ENCODE measurements at places on chromosomes 2 and 18.

- DNase-seq = no peak
Measured at GRCh38 chr2:14016289-14016955, 616.1 kb upstream of the LRATD1 start.

GRCh38 chr2:118913803-118914645, 28.0 kb upstream of the MARCO start:
- DNase-seq = no peak

DNA sequence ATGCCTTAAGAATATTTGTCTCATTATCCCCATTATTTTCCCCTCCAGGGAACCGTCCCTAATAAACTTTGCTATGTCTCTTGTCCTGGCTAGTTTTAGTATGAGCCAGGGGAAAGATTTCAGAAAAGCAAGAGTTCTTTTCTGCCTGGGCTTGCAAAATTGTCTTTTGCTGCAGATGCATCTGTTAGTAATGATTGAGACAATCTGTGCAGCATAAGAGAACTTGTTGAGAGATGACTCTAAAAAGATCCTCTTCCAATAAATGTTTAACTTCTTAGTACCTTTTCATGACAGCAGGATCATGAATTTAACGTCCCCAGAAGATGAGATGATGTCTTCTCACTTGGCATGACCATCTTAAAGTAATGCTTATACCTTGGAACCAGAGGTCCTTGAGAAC, 172.5 kb upstream of the CREB1 start:
- DNase-seq = no peak

- no peak for DNase-seq
Measured at GRCh38 chr2:75023666-75024455, 65.4 kb downstream of the POLE4 start.

DNA sequence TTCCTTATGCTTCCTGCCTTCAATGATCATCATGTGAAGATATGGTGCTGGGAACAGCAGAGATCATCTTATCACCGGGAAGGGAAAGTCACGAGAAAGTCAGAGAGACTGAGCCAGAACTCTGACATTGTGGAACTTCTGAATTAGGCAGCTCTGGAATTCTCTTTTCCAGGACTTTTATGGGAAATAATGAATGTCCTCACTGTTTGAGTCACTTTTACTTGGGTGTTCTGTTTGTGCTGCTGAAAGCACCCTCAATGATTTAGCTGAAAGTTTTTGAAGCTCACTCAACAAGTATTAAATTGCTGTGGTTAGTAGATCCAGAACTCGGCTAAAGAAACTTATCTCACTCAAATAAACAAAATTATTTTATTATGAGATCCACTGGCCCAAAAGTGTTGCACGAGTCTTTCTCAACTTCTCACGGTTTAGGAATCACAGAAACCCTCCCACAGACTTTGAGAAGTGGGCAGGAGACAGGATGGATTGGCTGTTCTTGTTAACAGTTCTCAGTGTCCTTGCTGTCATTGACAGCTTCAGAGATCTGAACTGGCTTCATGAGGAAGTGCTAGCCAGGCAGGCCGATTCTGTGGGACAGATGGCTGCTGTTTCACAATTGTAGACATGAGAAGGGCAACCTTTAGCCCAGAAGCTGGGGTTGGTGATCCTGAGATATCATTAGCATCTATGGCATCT, 26.4 kb upstream of the ATRAID start:
- DNase-seq = no peak

Data from 8988T (cell line).